ENCODE measurements at places on chromosomes 7 and 10.

- no peak for DNase-seq
These were observed 7.4 kb downstream of the INPP5A start for GRCh38 chr10:132544744-132545658.

- no peak for DNase-seq
These were observed 393.4 kb downstream of the ACTR3B start for GRCh38 chr7:153152801-153153422.

DNA sequence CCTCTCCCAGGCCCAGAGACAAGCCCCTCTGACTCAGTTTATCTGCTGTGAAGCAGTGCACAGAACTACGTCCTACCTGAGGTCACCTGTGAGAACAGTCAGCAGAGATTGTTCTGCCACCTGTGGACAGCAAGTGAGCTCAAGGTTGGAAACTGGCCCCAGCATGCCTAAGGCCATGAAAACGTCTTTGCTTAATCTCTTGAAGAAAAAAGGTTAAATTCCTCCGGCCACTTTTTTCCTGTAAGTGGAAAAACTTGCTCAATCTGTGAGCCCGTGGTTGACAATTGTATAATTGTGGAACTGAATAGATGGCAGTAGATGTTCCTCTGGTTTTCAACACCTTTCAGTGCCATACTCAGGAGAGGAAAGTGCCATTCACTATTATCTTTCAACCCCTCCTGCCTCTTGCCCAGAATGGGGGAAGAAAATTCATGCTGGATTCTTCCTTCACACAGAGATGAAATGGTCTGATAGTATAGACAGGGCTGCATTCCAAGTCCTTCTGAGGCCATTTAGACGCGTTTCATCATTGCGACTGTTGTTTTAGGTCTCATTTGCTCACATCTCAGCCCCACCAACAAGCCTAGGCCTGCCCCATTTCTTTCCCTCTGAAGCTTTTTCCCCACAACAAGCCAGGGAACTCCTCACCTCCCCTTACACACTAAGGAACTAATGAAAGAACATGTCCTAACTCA lies 292.9 kb downstream of the FZD1 start:
- DNase-seq, result no peak

- DNase-seq, result no peak
These were observed 99.9 kb downstream of the CUBN start for GRCh38 chr10:17029581-17030271.

DNA sequence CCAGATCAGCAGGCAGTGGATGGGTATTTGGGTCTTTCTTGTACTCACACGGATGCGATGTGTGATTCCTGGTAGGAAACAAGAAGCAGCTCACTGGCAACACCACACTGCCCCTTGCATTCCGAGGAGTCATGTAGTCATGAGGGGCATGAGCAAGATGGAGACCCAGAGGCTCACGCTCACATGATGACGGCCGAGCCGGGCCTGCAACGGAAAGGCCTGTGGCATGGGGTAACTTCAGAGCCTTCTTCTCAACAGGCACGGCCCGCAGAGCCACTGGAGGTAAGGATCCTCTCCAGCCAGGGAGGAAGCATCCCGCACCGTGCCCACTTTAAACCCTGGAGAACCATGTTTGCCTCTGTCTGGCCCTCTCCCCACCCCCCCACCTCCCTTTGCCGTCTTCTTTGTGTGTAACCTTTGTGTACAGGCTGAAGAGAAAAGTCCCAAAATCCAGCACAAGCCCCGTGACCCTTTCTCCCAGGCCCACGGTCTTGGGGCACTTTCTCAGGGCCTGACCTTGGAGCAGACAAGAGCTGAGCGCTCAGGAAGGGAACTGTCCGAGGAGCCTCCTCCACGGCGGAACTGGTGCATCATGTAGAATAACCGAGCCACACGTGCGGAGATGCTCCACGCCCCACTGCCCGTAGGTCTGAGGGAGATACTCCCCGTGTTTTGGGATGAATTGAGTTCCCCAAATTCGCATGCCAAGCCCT lies 516.4 kb downstream of the DNAJB6 start:
- no peak for DNase-seq

DNA sequence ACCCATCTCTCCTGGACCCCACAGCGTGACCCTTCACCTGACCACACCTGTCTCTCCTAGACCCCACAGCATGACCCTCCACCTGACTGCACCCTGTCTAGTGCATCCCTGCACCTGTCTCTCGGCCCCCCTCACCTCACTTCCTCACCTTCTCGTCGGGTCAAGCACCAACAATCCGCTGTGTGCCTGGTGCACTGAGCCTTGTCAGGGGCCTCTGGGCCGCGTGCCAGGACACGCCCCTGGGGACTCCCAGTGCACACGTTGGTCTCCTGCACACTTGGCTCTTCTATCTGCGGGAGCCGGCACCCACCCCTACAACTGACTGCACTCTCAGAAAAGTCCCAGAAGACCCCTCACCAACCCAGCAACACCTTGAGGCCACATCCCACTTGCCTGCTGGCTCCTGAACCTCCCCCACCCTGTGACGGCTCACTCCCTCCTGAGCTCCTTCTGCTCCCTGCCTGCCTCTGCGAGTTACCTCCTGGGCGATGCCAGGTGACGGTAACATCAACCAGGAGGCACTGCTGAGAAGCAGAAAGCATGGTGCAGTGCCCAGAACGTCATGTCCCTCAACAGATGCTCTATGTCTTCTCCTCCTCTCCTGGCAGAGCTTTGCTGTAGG lies 147.6 kb downstream of the DIP2C start:
- DNase-seq, result no peak

DNA sequence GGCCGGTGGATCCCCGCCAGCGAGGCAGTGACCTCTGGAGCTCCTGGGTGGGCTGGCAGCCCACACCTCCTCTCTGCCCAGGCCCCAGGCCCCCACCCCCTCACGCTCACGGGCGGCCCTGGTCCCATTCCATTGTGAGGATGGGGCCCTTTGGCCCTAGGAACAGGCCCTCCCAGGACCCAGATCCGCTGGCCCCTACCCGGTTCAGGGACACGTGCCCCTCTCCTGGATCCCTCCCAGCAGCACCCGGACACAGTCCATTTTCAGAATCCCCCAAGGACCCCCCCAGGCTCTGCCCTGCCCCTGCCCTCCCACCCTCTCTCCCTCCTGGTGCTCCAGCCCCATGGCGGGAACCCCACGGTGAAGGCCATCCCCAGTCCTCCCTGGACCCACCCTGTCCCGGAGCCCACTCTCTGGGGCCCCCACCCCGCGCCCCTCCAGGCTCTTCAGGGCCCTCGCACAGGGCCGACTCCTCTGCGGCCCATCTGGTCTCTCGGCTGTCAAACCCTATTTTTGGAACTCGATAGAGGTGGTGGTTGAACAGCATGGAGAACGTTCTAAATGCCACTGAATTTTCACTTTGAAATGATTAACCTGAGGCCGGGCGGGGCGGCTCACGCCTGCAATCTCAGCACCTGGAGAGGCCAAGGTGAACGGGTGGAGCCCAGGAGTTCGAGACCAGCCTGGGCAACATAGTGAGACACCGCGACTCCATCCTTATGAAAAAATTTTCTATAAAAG lies 8.1 kb downstream of the ADAP1 start:
- no peak for DNase-seq

- DNase-seq, result no peak
These were observed 13.0 kb downstream of the ADCYAP1R1 start for GRCh38 chr7:31065021-31065593.

GRCh38 chr10:637221-637620 lies 52.2 kb downstream of the DIP2C start:
- DNase-seq, result no peak

DNA sequence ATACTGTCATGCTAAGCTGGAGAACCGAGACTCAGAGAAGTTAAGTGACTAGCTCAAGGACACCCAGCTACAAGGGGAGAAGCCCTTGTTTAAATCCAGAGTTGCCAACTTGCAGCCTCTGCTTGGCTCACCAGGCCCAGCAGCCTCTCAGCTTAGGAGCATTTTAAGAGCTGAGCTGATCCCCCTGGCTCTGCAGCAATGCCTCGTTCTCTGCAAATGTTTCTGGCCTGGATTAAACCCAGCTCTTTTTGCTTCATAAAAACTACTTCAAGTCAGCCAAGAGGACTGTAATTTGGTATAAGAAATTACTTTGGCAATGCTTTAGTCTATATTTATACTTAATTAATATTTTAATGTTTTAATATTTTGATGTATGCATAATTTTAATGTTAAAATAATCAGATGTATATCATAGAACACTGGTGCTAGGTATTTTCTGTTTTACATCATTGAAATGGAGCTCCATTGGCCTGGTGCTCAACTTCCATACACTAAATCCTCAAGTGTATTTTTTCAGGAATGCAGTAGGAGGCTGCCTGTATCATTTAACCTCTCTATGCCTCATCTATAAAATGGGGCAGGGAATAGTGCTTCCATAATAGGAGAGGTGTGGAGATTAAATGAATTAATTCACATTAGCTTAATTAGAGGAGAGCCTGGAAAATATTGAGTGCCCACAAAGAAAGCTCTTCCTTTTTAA lies 184.2 kb downstream of the EMX2 start:
- no peak for DNase-seq

DNA sequence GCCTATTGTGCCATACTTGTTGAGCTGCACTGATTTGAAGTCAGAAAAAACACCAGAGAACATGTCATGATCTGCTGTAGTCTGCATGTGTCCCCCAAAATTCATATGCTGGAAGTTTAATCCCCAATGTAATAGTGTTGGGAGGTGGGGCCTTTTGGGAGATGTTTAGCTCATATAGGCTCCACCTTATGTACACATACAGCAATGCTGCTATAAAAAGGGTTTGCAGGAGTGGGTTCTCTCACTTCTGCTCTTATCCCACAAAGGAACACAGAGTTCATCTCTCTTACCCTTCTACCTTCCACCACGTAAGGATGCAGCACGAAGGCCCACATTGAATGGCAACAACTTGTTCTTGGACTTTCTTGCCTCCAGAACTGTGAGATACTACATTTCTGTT lies 23.0 kb downstream of the GPR22 start:
- DNase-seq, result no peak

GRCh38 chr10:51014680-51015389 lies 59.5 kb upstream of the PRKG1 start:
- DNase-seq, result no peak

DNA sequence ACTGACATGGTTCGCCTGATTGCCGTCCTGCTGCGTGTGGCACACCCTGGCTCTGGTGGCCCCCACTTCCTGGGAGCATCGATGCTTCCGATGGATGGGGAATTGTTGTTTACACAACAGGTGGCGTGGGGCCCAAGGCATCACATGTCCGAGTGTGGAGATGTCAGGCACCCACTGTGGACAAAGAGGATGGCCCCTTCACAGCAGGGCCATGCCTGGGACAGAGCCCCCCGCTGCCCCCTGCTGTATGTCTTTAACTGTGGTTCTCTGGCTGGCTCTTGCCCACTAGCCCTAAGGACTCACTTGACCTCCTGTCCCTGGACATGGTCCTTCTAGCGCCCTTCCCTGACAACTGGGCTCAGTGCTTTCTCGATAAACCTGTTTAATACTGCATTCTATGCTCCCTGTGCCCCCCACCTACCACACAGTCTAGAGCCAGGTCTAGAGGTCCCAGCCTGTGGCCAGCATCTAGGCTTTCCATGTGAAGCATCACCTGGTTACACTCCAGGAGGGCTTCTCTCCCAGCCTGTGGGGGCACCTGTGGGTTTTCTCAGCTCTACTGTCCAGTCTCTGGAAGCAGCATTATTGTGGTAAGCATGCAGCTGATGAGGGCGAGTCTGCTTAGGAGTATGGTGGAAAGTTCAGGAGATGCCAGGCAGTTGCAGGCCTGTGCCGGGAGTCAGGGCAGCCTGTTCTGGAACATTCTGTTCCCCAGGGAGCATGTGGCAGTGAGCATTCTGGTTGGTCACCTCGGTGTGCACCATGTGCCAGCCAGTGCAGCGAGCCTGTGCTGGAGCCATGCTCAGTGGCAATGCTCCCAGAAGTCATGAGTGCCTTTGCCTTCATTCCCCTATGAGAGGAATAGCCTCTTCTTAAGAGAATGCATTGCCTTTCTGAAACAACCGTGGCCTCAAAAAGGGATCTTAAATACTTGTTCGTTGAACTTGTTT lies 10.4 kb downstream of the ADCY1 start:
- DNase-seq, result no peak

DNA sequence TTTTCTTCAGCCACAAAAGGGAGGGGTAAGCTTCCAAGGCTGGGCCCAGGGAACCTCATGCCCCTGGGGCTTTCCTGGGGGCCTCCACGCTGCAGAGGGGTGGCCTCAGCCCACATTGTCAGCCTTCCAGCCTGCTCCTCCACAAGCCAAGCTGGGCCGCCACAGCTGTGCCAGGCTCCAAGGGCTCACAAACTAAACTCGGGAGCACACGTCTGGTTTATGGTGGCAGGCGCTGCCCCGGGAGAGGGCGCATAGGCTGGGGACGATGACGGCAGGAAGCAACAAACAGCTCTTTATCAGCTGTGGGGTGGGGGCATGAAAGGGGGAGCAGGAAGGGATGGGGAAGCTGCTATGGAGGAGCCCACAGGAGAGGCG lies 6.3 kb upstream of the CDH23 start:
- DNase-seq, result no peak

GRCh38 chr10:5679606-5680005 lies 5.0 kb upstream of the TASOR2 start:
- DNase-seq, result no peak

GRCh38 chr7:97014145-97014750 lies 8.9 kb downstream of the DLX6 start:
- DNase-seq, result no peak

DNA sequence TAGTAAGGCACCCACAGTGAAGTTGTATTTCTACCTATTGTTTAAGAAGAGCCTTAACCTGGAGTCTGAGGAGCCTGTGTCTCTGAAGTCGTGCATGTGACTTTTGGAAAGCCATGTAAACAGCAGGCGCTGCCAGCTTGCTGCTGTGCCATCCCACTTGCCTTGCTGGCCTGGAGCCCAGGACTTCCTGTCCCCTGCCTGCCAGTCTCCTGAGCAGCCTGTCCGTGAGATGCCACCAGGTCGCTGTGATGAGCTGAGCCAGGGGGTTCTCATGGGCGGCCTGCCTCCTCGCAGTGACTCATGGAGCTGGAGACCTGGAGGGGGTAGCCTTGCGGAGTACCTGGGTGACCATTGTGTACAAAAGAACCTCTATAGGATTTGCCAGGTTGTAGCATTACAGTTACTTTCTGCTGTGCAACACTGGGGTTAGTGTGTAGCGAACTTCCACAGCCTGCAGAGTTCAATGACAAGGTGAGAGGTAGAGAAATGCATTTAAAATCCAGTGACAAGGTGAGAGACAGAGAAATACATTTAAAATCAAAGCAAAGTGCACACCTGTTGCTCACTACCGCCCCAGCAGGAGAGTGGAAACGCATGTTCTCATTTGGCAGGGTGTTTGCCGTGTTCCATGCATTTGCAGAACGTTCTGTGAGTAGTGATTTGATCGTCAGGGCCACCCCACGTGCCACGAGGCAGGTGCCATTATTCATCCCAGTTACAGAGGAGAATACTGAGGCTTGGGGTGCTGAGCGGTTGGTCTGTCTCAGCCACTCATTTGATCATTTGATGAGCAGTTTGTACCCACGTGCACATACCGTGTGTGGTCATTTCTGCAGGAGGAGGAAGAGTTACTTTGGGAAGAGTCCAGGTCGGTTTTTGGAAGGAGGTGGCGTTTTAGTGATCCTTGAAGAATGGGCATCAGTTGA lies 36.6 kb upstream of the BHLHA15 start:
- no peak for DNase-seq

DNA sequence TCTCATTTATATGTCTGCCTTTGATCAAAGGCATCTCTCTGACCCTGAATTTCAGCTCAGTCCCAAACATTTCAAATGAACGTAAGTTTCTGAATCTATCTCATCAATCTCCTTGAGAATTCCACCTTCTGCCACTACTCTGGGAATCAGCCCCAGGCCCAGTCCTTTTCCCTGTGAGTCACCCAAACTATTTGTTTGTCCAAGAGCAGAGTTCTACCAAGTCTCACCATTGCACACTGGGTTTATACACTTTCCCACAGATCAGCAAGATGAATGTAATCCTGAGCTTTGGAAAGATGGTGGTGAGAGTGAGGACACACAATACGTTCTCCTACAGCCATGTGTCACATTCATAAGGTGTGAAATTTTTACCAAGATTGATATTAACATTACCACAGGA lies 251.3 kb upstream of the VWC2 start:
- no peak for DNase-seq

All from D721Med (cell line).